ENCODE measurements at places on chromosomes 7 and 10.

DNA sequence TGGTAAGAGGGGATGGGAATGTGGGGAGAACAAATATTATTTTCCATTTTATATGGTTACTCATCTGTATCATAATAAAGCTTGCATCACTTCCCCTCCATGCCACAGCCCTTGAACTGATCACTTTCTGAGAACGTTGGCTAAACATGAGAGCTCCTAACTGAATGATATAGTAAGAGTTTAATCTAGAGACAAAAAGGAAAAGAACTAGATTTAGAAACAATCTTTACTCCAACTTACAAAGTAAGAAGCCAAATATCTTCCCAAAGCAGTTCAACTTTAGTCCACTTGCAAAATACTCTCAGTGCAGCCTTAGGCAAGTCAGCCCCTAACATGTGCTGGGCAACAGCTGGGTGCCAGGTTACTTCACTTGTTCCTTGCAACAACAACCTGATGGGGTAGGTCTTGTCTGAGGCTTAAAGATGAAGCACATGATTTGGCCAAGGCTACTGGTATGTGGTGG, 20.3 kb downstream of the SMURF1 start:
- no peak for DNase-seq

GRCh38 chr7:154996101-154996500, 6.8 kb downstream of the PAXIP1 start:
- no peak for DNase-seq

DNA sequence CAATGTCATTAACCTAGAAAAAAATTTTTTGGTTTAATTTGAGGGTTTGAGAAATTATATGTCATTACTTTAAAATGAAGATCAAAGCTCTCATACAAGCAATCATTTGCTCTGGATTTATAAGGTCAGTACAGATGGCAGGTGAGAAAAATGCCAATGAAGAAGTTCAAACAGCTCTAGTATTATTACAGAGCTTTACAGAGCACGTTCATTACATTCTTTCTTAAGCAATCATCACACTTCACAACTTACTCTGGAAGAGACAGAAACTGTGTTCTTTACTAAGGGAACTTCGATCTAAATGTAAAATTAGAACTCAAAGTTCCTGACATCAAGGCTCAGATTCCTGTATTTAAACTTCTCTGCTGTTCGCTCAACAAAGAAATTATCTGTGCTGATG, 153.4 kb downstream of the ATE1 start:
- DNase-seq, result no peak

- DNase-seq, result no peak
These were observed 31.5 kb downstream of the ACTA2 start for GRCh38 chr10:88920986-88921593.

DNA sequence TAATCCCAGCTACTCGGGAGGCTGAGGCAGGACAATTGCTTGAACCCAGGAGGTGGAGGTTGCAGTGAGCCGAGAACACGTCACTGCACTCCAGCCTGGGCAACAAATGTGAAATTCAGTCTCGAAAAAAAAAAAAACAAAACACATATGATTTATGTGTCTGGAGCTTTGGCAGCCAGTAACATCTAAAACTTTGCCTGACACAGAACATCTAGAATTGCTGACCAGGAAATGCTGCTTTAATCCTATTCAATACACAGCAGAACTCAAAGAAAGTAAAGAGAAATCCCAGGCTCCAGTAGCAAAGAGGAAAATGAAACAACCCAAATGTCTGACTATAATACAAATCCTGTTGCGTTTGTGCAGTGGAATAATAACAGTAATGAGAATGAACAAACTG, 4.5 kb upstream of the CCDC6 start:
- no peak for DNase-seq

All from CD8-positive, alpha-beta T cell (primary cell).